ENCODE measurements at places on chromosomes 1 and 21. TPM values are rescaled to one million over a fixed set of nuclear protein-coding genes. Genes with fewer than 3 reads are reported as not detected.

The RPE65 gene
- not detected for total RNA-seq

The BCAN gene
- not detected for total RNA-seq

The RBM11 gene
- not detected for total RNA-seq

The ARHGAP30 gene
- total RNA-seq = 1.6 TPM

The CD84 gene
- total RNA-seq = 1.6 TPM

The APOBEC4 gene
- not detected for total RNA-seq

DNA sequence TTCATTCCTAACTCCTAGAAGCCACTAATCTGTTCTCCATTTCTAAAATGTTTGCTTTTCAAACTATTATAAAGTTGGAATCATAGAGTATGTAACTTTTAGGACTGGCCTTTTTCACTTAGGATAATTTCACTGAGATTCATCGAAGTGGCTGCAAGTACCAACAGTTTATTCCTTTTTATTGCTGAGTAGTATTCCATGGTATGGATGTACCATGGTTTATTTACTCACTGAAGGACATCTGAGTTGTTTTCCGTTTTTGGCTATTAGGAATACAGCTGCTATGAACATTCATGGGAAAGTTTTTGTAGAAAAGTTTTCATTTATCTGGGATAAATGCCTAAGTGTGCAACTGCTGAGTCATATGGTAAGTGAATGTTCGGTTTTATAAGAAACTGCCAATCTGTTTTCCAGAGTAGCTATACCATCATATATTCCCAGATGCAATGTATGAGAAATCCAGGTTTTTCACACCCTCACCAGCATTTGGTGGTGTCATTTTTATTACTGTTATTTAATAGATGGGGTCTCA lies 66.3 kb downstream of the SLC27A3 start:
- DNase-seq = no peak

- DNase-seq = no peak
Observed at GRCh38 chr1:246778663-246779062, 54.5 kb downstream of the SCCPDH start.

DNA sequence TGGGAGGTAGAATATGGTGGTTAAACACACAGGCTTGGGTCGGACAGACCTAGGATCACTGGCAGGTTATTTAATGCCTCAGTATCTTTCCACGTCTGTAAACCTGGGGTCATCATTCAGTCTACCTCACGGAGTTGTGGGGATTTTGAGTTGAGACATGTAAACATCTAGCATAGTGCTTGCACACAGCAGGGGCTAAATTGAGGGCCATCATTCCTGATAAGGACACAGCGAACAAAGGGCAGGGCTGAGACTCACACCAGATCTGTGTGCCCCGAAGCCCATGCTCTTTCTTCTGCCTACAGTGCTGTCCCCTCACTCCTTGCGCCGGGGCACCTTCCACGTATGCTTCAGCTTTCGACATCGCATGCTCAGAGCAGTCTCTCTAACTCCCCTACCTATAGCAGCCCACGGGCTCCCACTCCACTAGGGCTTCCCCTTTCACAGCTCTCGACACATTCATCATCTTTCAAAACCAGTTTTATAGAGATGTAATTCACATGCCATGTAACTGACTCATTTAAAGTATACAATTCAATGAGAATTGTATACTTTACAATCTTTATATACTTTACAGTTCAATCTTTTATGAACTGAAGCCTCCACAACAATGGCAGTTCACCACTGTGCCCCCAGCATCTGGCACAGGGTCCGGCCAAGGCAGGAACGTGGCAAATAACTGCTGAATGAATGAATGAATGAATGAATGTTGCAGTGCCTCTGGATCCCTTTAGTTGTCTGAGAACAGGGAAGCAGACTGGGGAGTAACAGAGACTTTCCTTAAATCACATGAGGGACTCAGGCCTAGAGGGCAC lies 48.0 kb downstream of the GPR161 start:
- no peak for DNase-seq

DNA sequence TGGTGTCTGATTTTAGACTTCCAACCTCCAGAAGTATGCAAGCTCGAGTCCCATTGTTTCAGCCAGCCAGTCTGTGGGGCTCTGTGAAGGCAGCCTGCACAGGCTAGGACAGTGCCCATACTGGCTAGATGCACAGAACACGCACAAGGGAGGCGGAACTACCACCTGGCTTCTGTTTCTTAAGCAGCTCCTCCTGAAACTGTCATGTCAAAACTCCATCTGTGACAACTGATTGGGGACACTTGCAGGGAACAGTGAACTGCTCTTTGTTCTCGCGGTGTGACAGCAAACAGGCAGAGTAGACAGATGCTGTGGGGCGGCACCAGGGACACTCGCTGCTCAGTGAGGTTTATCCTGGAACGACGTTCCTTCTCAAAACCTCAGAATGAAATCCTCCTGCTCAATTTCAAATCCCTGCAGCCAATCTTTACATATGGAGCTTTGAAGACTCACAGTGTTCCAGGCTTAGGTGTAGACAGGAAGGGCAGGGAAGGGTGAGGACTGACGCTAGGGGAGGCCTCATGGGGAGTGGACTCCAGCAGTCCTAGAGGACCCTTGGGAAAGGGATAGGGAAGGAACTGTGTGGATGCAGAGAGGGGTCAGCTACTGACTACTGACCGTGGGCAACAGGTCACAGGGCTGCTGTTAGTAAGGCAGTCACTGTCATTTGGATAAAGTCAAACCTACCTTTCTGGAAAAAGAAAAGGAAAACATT lies 73.8 kb downstream of the ERG start:
- DNase-seq = no peak

- DNase-seq = no peak
Observed at GRCh38 chr1:61605607-61606321, 119.2 kb downstream of the TM2D1 start.

- peak; percentile 68 for DNase-seq
Observed at GRCh38 chr1:110084227-110085078, 14.0 kb upstream of the ALX3 start.

GRCh38 chr1:151009206-151009587 lies 948 bp downstream of the PRUNE1 start:
- no peak for DNase-seq

- DNase-seq = peak; percentile 30
Observed at GRCh38 chr1:30087465-30087864, 635.9 kb downstream of the MATN1 start.

GRCh38 chr1:26913389-26913753 lies 404 bp downstream of the NR0B2 start:
- DNase-seq = no peak
